ENCODE measurements at places on chromosomes 6 and 20.

DNA sequence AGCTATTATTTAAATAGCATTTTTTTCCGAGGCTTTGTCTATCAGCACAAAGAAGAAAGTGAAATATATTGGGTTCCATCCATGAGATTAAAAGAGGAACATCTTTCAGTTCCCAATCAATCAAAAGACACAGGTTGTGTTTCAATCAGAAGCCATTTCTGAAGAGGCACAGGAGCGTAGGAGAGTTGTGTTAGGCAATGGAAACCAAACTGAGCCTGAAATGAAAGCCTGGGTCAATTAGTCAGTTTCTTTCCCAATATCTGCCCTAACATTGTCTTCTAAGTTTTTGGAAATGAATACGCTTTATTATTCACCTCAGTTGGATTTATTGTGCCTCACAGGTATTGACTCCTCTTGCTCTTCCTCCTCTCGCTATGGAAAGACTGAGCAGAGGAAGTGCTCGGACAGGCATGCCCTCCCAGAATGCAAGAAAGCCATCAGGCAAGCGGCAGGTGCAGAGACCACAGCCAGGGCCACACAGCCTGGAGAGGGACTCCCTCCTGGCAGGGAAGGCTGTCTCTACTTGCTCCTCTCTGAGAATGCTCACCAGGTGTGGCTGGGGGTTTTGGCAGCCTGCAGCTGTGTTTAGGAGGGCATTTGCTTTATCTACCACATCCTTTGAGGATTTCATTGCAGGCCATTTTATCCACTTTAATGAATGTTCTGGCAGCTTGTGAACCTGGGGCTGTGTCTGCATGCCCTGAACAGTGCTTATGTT lies 100.8 kb upstream of the NEDD9 start:
- DNase-seq: no peak

GRCh38 chr6:158903801-158904200 lies 84.6 kb upstream of the EZR start:
- DNase-seq: no peak

- no peak for DNase-seq
Observed at GRCh38 chr20:51495291-51495690, 47.2 kb downstream of the NFATC2 start.

DNA sequence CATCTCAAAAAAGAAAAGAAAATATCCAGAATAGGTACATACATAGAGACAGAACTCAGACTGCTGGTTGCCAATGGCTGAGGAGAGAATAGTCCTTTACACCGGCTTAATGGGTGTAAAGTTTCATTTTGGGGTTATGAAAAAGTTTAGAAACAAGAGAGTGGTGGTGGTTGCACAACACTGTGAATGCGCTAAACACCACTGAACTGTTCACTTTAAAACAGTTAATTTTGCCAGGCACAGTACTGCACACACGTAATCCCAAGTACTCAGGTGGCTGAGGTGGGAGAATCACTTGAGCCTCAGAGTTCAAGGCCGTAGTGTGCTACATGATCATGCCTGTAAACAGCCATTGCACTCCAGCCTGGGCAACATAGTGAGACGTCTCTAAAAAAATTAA lies 7.6 kb downstream of the ILRUN start:
- DNase-seq: no peak

GRCh38 chr6:10248378-10248843 lies 166.5 kb downstream of the TFAP2A start:
- no peak for DNase-seq

- DNase-seq: no peak
Observed at GRCh38 chr20:61454053-61454452, 202.0 kb downstream of the CDH4 start.

DNA sequence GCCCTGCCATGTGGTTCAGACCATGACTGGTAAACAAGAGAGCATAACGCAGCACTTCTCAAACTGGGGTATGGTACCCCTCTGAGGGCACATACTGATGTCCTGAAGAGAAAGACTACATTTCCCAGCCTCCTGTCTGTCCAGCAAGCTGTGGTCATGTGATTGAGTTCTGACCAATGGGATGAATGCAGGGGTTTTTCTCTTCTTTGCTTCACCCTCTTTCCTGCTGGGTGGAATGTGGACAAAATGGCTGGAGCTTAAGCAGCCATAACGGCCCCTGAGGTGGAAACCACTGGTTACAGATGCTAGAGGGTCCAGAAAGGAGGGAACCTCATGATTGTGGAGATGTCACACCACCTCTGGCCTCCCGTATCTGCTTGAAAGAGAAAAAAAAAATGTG lies 19.4 kb upstream of the KCNB1 start:
- no peak for DNase-seq

DNA sequence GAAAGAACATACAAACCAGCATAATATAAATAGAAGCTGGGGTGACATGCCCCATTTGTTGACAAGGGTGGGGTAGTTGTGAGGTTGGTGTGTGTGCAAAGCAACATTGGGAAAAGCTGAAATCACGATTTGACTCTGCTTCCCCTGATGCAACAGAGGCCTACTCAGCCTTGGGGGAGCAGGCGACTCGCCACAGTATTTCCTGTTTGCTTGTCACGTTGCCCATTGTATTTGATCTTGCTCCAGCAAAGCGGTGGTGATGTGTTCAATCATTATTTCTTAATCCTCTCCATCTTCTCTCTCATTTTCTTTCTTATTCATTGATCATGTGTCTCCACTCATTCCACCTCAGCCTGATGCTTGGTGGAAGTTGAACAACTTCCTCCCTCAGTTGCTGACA lies 165.8 kb upstream of the CITED2 start:
- DNase-seq: peak; percentile 22

DNA sequence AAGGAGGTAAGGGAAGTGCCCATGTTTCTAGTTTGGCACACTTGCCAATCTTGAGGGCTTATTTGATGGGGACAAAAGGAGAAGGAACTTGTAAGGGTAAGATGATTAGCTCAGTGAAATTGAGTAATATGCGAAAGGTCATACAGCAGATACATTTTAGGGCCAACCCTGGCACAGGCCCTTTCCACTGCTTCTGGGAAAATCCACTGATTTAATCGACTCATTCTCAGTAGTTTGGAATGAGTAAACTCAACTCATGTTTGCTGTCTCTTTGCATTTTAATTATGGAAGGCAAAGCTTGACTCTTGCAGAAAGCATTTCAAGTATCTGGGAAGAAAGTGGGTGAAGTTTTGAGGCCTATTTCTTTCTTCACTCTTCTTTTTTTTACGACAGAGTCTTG lies 20.0 kb downstream of the PHF20 start:
- DNase-seq: no peak

DNA sequence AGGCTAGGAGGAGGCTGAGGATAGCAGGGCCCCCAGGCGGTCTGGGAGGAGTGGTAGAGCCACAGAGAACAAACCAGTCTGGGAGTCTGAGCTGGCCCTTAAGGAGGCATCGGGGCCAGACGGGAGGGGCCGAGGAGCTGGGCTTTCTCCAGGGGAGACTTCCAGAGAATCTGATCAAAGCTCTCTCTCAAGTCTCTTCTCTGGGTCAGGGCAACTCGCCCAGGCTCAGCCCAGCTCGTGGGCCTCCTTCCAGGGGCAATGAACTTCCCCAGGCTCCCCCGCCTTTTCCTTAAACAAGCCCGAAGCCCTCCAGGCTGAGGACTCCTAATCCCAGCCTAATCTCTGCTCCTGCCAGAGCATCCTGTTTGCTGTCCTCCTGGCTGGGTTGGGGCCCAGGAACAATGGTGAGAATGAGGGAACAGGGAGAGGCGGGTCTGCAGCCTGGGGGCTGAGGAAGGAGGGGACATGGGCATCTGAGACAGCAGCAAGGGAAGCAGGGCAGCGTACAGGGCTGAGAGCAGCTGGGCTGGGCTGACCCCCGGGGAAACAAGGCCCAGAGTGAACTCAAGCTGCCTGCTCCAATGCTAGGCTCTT lies 173.6 kb downstream of the ANKRD60 start:
- no peak for DNase-seq
